ENCODE measurements at places on chromosomes 7 and 10. TPM values are rescaled to one million over a fixed set of nuclear protein-coding genes. Genes with fewer than 3 reads are reported as not detected.

Gene PLXNA4
- total RNA-seq = 6.9 TPM

Gene PRSS37
- not detected for total RNA-seq

Gene HOXA6
- total RNA-seq = 2.4 TPM

Gene HTR7
- under 0.01 TPM for total RNA-seq

Gene ANLN
- total RNA-seq = 6.3 TPM

Gene CPXM2
- 0.22 TPM for total RNA-seq

Gene IL15RA
- 8.5 TPM for total RNA-seq

Gene SGMS1
- 76.2 TPM for total RNA-seq

Gene CXCL12
- 7.1 TPM for total RNA-seq

Gene GATA3
- total RNA-seq = under 0.01 TPM

Gene AKR1C2
- total RNA-seq = 15.3 TPM

Gene PAPOLB
- total RNA-seq = under 0.01 TPM

Gene ABHD11
- total RNA-seq = 7.2 TPM

Gene AMZ1
- total RNA-seq = not detected

Gene NCAPG2
- total RNA-seq = 5.6 TPM

Gene SLC26A3
- total RNA-seq = not detected

Gene SPDYE3
- total RNA-seq = not detected

Gene SPOCK2
- 3.0 TPM for total RNA-seq

Gene NPTX2
- 0.60 TPM for total RNA-seq

Gene NODAL
- not detected for total RNA-seq

Gene PVRIG
- total RNA-seq = not detected

Gene OGDH
- total RNA-seq = 28.1 TPM

Gene ELOVL3
- total RNA-seq = not detected

Gene PILRA
- 0.20 TPM for total RNA-seq

Gene TMEM225B
- 0.22 TPM for total RNA-seq

Gene PPP1R17
- total RNA-seq = not detected

Gene OAT
- total RNA-seq = 98.1 TPM

Gene WDR91
- 4.4 TPM for total RNA-seq

Gene ASB4
- not detected for total RNA-seq

Gene CDH23
- under 0.01 TPM for total RNA-seq

Gene ARHGEF5
- 0.22 TPM for total RNA-seq

Gene SFMBT2
- 0.65 TPM for total RNA-seq

Gene PIK3CG
- 3.5 TPM for total RNA-seq

Gene ARL3
- total RNA-seq = 3.9 TPM

Measured in lung microvascular endothelial cell (primary cell).